Endothelial cell (in vitro differentiated cells): ENCODE measurements at places on chromosomes 7 and 10.

DNA sequence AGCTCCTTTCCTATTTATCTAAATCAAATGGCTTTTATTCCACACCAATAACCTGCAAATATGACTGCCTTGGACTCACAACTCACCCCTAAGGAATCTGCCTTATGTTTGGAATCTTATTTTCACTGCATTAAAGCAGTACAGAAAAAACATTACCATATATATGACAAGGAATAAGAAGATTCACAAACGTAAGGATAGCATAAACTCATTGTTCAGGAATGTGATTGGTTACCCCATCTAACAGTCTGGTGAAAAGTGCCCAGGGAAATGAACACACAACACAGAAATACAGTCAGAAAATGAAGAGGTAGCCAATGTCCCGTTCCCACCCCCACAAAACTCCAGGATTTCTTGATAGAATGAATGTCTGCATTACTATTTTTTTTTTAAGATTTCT, 2.0 kb downstream of the PPP3CB start:
- no peak for DNase-seq

- no peak for DNase-seq
Observed at GRCh38 chr7:157358041-157358752, 21.4 kb downstream of the DNAJB6 start.

DNA sequence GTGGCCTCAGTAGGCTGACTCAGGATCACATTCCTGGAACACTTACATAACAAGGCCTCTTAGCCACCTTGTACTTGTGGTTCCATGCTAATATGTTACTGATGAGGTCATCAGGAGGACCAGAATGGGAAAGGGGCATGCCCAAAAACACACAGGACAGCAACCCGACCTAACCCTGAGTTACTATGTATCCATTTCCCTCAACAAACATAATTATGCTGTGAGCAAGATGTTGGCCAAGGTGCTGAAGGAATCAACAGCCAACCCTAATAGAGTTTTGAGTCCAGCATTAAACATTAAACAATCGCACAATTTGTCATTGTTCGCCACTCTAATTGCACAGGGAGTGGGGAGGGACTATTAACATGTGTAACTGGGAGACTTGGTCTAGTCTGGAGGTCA, 129.4 kb downstream of the PLPP4 start:
- DNase-seq: no peak

DNA sequence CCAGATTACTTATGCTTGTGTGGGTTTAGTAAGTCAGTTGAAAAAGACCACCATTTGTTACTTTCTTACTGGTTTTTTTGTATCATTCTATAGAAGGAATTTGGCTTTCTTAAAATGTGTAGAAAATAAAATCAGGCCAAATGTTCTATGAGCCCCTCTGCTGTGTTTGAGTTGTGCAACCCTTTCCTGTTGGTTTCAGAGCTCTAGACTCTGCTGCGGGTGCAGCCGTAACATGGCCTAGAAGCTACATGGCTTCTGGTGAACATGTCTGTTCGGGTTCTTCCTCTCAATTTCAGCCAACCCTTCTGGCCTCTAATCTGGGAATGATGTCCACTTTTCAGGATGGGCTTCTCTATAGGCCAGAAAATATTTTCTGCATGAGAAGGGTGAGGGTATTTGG, 56.6 kb upstream of the RAB18 start:
- no peak for DNase-seq

GRCh38 chr7:155512246-155512887, 34.0 kb downstream of the CNPY1 start:
- DNase-seq: no peak

- no peak for DNase-seq
Observed at GRCh38 chr10:62708569-62708968, 96.0 kb upstream of the ADO start.

GRCh38 chr10:29949411-29950011, 109.9 kb downstream of the JCAD start:
- DNase-seq: no peak

DNA sequence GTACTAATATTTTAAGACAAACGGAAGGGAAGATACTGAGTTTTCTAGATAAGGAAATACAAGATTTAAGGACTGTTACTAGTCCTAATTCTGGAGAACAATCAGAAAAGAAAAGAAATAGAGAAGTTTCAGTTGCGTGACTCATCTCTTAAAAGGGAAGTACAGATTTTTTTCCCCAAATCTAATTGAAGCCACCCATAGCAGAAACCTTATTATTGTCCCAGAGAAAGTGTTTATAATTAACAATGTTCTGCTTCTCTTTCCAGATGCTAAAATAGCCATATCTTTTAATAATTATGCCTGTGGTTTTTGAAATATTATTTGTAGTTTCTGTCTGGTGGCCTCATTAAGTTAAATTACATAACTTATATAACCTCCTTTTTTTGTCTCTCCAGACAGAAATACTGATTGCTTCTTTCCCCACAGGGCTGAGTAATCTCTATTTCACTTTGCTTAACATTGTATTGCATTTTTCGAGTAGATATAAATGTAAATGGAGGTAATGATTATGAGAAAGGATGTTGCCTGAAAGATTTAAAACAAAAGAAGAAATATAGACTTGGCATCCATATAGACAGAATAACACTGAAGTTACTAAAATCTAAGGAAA, 240.7 kb upstream of the MBL2 start:
- DNase-seq: no peak

DNA sequence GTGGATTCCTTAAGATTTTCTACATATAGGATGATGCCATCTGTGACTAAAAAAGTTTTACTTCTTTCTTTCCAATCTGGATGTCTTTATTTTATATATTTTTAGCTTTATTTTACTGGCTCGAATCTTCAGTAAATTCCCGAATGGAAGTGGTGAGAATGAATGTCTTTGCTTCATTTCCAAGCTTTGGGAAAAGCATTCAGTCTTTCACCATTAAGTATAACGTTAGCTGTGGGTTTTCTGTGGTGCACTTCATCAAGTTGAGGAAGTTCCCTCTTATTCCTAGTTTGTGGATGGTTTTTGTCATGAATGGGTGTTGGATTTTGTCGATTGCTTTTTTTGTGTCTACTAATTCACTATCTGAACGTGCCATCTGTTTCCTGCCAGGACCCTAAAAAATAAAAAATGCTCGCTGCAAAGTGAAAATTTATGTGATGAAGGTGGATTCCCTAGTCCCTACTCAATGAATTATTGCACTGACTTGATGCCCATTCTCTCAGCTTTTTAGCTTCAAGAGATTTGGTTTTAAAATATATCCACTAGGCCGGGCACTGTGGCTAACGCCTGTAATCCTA, 90.2 kb upstream of the CARD11 start:
- DNase-seq: no peak

DNA sequence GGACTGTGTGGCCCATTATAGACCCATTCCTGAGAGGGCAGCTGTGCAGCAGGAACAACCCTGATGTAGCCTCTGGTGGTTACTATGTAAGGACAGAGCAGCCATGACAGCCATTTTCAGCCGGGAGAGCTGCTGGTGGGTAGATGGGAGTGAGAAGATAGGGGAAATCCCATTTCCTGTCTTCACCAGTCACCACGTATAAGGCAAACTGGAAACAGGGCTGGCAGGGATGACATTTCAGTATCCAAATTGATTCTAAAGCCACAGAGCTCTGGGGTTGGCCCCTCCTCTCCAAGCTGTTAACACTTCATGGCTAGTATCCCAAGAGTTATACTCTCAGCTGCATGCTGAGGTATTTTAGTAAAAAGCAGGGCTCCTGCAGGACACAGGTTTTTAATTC, 15.2 kb upstream of the FZD1 start:
- DNase-seq: no peak

DNA sequence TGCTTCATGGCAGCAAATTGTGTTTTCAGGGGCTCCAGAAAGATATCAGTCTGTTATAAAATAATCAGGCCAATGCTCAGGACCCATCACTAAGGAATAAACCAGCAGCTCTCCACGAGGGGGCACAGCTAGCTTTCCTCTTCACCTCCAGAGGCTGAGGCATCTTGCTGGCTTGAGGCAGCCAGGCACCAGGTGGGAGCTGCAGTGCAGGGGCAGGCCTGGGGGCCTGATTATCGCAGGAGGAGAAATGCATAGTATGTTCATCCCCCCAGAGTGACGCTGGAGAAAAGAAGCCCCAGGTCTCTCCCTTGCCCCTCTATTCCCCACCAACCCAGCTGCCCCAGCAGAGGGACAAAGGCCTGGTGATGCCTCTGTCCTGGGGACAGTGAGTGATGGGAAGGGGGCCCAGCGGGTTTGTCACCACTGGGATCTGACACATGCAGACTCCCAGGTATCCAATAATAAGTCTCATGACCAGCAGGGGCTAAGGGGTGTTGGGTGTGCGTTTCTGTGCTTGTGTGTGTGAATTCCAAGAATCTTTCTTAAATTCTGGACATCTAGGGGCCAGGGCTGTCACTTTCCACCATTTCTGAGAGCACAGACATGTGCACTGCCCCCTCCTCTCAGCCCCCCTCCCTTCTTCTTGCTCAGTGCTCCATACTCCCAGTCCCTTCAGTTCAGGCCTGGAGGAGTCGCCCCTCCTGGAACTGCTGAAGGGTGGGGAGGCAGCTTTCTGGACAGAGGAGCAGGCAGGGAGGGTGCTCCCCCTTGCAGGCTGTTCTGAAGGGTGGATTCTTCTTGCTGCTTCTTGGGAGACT, 128.1 kb upstream of the FAM20C start:
- DNase-seq: peak; percentile 44

- no peak for DNase-seq
Observed at GRCh38 chr7:70545214-70545613, 586.7 kb upstream of the GALNT17 start.

GRCh38 chr7:7698930-7699329, 19.5 kb downstream of the RPA3 start:
- no peak for DNase-seq

DNA sequence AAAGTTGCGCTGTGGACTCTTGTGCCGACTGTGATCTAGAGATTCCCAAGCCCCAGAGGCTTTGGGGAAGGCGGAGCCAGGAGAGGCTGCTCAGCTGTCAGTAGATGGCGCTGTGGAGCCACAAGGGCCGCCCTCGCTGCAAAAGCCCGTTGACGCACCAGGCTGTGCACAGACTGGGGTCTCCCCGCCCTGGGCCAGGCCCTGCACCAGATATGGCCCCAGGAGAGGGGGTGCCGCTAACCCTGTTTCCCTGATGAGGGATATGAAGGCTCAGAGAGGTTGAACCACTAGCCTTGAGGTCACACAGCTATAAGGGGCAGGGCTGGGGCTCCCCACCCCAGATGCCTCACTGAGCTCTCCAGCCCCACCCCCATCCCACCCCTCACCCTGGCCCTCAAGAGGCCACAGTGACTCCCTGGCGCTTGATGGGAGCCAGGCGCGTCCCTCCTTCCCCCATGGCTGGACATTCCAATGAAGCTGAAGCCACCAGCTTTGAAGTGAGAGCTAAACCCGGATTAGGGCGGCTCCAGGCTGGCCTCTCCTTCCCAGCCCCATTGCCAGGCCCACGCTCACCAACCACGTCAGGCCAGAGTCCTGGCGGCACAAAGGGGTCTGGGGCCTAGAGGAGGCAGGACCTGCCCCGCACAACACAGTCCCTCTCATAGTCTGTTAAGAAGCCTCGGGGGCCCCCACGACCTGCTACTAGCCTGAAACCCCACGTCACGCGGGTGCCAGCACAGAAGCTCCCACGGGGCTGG, 26.4 kb downstream of the MYL10 start:
- peak; percentile 92 for DNase-seq

DNA sequence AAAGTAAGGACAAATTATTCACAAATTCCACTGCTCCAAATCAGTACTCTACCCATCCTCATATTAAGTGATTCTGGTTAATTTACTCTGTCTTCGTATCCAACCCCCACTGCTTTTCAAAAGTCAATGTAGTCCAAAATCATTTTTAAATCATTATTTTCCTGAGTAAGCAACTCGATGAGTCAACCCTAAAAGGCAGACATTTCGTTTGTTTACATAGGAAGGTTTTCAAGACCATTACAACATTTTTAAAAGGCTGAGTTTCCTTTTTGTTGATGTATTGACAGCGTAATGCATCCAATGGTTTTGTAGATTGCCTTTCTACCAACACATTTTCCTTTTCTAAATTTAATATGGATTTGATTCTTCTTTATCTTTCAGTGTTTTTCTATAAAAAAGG, 523.0 kb upstream of the ANKRD30A start:
- DNase-seq: no peak

GRCh38 chr10:78013564-78013963, 15.8 kb downstream of the POLR3A start:
- DNase-seq: no peak

DNA sequence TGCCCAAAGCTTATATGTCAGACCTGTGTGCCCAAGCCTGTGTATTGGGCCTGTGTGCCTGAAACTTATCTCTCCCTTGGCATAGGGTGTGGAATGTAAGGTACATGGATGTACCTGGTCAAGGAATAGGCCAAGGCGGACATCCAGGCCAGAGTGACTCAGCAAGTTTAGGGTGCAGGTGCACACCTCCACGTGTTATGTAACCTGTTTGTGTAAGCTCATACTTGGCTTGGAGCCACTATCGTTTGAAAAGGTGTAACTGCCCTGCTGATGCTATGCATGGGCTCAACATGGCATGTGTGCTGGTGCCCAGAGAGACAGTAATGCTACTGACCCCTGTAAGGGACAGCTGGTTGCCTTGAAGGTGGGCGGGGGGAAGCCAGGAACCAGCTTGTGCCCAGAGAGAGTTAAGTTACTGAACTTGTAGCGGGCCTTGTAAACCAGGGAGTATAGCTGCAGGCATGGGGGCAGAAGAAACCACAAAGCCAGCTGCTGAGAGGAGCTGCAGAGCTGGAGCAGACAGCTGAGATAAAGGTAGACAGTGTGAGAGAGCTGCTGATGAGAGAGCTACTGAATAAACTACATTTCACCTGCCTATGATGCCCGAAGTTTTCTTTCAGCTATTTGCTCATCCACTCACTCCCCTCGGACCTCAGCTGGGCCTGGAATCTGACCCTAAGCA, 656.4 kb upstream of the ZWINT start:
- DNase-seq: no peak

GRCh38 chr7:135204341-135204749, 7.0 kb downstream of the WDR91 start:
- DNase-seq: no peak

- no peak for DNase-seq
Observed at GRCh38 chr7:51545131-51545530, 228.5 kb upstream of the COBL start.
